ENCODE measurements at places on chromosomes 1 and 21. TPM values are rescaled to one million over a fixed set of nuclear protein-coding genes. Genes with fewer than 3 reads are reported as not detected.

FAF1 gene
- 41.0 TPM for polyA plus RNA-seq

OPTC gene
- polyA plus RNA-seq = not detected

HFM1 gene
- polyA plus RNA-seq = 0.17 TPM

APCS gene
- polyA plus RNA-seq = not detected

KCNA3 gene
- polyA plus RNA-seq = not detected

REG4 gene
- polyA plus RNA-seq = 0.07 TPM

All from heart left ventricle (tissue), 16 donors.